Activated T-helper 1 cell treated with anti-CD3 and anti-CD28 coated beads, Interleukin-2, amount 50 U/mL, for 16 hours (primary cell): ENCODE measurements at places on chromosomes 5 and 9.

DNA sequence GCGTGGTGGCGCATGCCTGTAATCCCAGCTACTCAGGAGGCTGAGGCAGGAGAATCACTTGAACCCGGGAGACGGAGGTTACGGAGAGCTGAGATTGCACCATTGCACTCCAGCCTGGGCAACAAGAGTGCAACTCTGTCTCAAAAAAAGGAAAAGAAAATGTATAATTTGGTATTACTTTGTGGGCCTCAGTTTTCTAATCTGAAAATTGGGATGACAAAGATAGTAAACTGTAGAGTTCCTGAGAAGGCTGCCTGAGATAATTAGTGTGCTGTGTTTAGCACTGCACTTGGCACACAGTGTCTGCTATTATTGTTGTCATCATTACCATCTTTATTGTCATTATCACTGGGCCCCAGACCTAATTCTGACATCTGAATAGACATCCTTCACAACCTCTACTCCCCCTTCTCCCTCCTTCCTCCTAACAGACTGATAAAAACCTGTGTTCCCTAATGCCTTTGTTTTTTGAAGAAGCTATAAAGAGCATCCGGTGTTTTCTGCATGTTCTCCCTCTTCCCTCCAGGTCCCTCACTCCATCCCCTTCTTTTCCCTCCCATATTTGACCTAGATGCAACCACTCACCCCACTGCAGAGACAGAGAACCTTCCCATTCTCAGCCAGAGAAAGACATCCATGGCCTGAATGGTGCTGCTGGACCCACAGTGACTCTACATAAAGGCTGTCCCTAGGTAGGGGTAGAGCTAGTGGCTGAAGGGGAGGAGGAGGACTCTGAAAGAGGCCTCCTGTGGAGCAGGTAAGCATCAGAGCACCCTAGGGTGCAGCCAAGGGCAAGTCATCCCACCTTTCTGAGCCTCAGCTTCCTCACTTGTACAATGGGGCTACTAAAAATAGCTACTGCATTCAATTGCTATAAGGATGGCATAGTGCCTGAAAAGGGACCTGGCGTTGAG is 15.7 kb upstream of the CYSTM1 start:
- no peak for DNase-seq

- DNase-seq, result no peak
These were observed 177.3 kb downstream of the FGF1 start for GRCh38 chr5:142508591-142508990.

GRCh38 chr5:72452515-72453245 is 54.5 kb downstream of the ZNF366 start:
- DNase-seq, result no peak

DNA sequence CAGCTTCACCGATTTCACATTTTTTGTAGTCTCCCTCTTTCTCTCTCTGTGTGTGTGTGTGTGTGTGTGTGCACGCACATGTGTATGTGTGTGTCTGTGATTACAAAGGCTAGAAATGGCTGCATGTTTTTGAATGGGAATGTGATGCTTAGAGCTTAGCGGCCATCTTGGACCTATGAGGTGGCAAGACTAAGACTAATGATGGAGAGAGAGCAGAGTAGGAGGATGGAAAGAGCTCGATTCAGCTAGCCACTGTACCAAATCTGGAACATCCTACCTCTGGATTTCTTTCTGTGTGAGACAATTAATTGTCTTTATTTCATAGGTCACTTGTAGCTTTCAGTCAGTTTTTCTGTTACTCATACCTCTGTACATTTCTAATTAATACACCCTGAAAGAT is 205.1 kb downstream of the PCSK1 start:
- no peak for DNase-seq

DNA sequence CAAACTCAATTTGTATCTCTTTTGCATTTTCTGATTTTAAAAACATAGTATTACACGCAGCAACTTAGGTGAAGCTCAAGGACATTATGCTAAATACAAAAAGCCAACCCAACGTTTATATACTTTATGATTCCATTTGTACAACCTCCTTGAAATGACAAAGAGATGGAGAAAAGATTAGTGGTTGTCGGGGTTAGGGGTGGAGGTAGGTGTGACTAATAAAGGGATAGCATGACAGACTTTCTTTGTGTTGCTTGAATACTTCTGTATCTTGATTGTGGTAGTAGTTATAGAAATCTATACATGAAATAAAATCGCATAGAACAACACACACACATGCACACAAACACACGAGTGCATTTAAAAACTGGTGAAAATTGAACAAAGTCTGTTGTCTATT is 42.5 kb upstream of the EFNA5 start:
- DNase-seq, result no peak

DNA sequence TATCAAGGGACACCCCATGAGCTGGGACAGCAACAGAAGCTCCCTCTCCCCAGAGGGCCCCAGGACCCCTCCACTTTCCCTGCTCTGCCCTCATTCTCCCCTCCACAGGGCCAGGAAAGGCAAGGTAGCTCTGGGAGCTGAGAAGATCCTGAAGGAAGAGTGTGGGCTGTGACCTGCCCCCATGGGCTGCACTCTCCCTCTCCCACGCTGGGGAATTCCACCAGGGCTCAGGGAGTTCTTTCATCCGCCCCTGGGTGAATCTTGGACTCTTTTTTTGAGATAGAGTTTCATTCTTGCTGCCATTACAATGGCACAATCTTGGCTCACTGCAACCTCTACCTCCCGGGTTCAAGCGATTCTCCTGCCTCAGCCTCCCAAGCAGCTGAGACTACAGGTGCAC is 73.8 kb downstream of the C9orf50 start:
- no peak for DNase-seq

- DNase-seq, result no peak
These were observed 50.2 kb downstream of the CSNK1A1 start for GRCh38 chr5:149500922-149501582.

DNA sequence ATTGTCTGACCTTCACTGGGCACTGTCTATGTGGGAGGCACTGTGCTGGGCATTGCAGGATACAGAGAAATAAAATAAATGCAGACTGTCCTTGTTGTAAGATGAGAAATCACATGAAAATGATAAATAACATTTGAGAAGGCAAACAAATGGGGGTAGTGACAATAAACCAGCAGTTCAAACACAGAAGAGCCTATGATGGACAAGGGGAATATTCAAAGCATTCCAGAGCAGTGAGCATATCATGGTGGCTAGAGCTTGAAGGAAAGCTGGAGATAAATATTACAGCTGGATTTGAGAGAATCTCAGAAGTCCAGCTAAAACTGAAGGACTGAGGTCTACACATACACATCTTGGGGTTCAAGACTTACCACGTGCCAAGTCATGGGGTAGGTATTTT is 209.9 kb downstream of the ASTN2 start:
- no peak for DNase-seq

- no peak for DNase-seq
These were observed 5.5 kb downstream of the C9orf85 start for GRCh38 chr9:71916834-71917534.

DNA sequence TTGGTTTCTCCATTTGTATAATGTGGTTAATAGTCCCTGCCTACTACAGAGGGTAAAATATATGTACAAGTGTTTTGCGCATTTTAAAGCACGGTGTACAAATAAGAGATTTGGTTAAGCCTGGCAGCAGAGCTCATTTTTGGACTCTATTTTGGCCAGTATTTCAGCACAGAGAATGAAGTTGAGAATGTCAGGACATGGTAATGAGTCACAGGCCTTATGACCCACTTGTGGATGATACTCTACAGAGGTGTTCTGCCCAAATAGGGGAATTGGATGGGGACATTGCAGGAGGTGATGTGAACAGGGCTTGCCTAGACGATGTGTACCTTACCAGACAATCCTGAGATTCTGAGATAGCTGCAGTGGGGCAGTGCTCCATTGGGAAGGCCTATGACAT is 50.6 kb downstream of the MELK start:
- no peak for DNase-seq

- DNase-seq, result no peak
These were observed 638 bp downstream of the DIRAS2 start for GRCh38 chr9:90641884-90642487.

DNA sequence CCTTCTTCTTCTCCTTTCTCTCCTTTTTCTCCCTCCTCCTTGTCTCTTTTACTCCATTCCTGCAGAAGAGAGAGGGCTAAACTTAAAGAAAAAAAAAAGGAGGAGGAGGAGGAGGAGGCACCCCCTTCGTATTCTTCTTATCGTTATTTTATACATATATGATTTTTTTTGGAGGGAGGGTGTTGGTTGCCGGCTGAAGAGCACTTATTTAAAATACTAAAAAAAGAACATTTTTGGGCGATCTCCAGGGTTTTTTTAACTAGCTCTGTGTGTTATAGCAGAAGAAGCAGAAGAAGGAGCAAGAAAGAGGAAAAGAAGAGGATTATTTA is 381 bp downstream of the NR2F1 start:
- DNase-seq, result no peak

GRCh38 chr9:5629312-5630080 is 589 bp downstream of the RIC1 start:
- no peak for DNase-seq

- DNase-seq, result peak; percentile 28
These were observed 539 bp downstream of the ARRDC3 start for GRCh38 chr5:91382530-91383026.

DNA sequence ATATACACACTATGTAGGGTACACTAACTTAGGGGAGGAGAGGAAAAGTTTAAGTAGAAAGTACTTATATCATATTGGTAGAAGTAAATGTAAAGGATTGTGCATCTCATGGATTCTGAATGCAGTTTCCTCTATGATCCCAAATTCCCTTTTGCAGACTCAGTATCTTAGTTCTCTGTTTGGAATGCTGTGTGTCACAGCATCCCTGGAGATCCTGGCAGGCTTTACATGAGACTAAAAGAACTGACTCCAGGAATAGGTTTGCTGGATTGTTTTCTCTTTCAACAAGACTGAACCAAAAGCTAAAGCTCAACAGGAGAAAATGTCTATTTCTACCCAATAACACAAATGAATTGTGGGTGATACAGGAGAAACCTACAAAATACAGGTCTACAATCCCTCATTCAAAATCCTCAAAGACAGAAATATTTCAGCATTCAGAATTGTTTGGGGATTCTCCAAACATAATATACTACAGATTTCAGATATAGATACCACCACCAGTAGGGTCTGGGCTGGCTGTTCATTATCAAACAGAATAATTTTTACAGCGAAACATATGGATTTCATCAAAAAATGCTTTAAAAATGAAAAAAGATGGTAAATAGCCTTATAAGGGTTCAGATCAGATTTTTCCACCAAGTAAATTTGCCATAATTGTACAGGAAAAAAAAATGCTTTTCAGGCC is 324.7 kb upstream of the GRAMD2B start:
- DNase-seq, result no peak

DNA sequence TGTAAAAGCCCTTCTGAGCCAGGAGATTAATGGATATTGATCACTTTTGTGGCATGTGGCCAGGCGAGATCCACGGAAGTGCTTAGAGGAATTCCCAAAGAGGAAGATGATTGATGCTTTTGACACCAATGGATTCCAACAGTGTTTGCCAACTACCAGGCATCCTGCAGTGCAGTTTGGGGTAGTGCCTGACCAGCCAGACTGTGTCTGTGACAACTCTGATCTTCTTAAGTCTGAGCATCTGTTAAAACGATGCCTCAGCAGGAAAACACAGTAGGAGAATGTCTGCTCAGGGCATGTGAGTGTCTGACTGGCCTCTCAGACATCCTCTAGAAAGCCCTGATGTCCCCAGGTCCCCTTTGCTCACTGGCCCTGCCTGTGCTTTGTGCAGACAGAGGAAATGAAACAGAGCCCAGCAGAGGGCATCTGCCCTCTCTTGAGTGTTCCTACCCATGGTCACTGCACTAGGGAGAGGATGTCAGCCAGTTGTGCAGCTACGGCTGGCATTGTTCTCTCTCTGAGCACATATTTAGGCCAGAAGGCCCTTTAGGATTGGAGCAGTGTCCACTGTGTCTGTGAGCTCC is 57.0 kb downstream of the TRPC7 start:
- no peak for DNase-seq

- DNase-seq, result no peak
These were observed 811.7 kb upstream of the WWC1 start for GRCh38 chr5:167479779-167480178.

DNA sequence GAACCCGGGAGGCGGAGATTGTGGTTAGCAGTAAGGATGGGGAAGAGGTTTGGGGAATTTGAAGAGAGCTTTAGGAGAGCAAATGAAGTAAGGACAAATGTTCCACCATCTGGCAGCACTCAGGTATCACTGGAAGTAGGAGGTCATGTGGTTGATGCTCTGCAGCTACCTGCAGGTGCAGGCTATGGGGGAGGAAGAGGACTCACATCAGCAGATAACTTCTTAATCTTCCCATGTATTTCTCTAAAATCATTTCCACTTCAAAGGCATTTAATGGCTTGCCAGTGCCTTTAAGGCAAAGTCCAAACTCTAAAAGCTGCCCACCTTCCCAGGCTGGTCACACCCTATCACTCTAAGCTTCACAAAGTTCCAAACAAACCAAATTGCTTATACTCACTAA is 8.1 kb upstream of the HAVCR1 start:
- no peak for DNase-seq

GRCh38 chr5:85096421-85096820 is 711.7 kb upstream of the EDIL3 start:
- DNase-seq, result no peak

DNA sequence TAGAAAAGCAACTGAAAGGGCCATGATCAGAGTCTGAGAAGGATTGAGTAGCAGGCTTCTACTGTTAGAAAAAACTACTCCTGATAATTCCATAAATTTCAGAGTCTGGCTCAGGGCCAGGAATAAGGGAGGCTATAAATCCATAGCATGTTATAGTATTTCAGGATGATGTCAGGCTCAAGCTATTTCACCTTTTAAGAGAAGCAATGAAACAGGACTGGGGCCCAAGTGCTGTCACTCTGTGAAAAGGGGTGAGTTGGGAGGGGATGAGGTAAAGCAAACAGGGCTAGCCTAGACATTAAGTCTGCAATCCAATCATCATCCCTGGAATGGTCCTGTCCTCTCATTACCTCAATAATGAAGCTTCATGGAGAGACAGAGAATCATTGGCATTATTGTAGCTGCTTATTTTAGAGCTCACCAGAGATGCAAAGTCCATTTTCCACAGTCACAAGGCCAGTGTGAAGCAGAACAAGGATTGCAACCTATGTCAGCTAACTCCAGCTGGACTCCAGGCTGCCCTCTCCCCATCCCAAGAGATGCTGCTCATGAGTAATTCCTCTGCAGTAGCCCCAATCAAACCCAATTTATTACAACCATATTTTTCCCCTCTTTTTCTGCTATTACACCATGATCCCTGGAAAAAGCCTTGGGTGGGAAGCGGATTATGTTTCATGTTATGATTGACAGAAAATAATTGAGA is 56.0 kb downstream of the PAPPA start:
- no peak for DNase-seq
